Liver (tissue), 10 donors: ENCODE measurements at places on chromosomes 6 and 20. TPM values are rescaled to one million over a fixed set of nuclear protein-coding genes. Genes with fewer than 3 reads are reported as not detected.

GRCh38 chr6:6751619-6752023 is 163.1 kb downstream of the LY86 start:
- H3K4me1 ChIP-seq: peaks cover 32% of the 10 kb centered on the region
- H3K27me3 ChIP-seq: no peaks in the 10 kb centered on the region
- H3K27ac ChIP-seq: peak overlapping the region; percentile 4
- H3K36me3 ChIP-seq: no peaks in the 10 kb centered on the region
- H3K4me3 ChIP-seq: no peak overlapping the region

GRCh38 chr20:17520583-17520982 is 10.6 kb downstream of the BFSP1 start:
- H3K27me3 ChIP-seq: no peaks in the 10 kb centered on the region
- no peak for DNase-seq
- H3K36me3 ChIP-seq: no peaks in the 10 kb centered on the region
- H3K4me1 ChIP-seq: no peaks in the 10 kb centered on the region

GRCh38 chr6:53483423-53484353 is 61.2 kb downstream of the GCLC start:
- no peak for DNase-seq
- H3K27ac ChIP-seq: peak overlapping the region; percentile 7
- no peak overlapping the region for H3K4me3 ChIP-seq
- no peaks in the 10 kb centered on the region for H3K4me1 ChIP-seq

DNA sequence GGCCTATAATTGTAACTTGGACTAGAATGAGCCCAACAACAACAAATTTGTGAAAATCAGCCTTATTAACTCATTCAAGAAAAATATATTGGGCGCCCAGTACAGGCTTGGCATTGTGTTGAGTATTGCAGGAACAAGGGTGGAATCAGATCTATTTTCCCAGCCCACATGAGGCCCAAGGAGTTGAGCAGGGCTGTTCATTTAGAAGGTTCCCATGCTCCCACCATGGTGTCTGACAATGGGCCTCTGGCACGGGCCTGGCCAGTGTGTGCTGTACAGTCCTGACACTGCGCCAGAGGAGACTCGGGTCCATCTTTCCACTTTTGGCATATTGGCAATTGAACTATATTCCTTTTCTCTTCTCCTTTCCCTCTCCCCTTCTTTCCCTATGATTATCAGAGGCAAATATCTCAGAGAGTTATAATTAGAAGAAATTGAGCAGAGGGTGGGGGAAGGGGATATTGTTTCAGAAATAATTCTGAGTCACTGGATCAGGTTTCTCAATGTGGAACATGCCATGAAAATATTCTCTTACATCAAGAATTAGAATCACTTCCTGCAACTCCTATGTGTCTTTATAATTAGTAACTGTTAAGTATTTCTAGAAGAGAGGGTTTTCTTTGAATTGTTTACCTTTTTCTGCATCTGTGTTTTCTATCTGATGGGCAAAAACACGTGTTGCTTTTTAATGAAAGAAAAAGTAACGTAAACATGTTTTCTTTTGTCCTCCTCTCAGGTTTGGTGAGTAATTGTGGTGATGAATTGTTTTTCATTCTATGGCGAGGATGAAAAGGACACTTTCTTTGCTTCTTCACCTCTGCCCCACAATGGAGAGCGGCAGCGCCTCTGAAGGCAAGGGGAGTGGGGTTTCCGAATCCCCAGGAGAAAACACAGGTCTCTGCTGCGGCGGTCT is 209.4 kb downstream of the FOXA2 start:
- no peaks in the 10 kb centered on the region for H3K4me1 ChIP-seq
- H3K27me3 ChIP-seq: no peaks in the 10 kb centered on the region
- no peak for DNase-seq
- no peak overlapping the region for H3K4me3 ChIP-seq

GRCh38 chr20:49597825-49598395 is 30.0 kb upstream of the PTGIS start:
- H3K36me3 ChIP-seq: no peaks in the 10 kb centered on the region
- no peak for DNase-seq
- H3K4me3 ChIP-seq: no peak overlapping the region
- H3K27ac ChIP-seq: no peak overlapping the region
- H3K27me3 ChIP-seq: no peaks in the 10 kb centered on the region

DNA sequence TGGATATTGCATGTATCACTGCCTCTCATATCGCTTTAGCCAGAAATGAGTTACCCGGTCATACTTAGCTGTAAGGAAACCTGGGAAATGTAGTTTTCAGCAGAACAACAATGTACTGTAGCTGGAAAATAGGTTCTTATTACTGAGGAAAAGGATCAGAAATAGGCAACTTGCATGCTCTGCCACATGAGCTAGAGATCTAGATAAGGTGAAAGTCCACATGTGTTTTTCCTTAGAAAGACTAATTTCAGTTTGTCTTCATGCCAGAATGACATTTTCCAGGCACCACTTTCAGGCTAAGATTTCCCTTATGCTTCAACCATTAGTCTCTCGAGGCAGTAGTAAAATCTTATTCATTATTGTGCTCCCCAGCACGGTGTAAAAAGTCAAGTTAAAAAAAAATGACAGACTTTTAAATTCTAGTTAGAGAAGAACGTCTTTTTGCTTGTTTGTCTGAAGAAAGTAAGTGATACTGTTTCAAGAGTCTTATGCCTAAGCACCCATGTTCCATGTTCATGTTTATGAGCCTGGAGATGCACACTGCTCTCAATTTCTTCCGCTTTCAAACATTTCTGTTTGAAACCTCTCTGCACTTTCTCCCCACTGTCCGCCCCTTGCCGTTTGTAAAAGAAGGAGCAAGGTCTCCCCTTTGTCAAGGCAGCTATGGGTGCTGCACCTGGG is 67.6 kb downstream of the ZNF831 start:
- no peak for DNase-seq
- peaks cover 3% of the 10 kb centered on the region for H3K27me3 ChIP-seq
- H3K27ac ChIP-seq: no peak overlapping the region
- H3K4me3 ChIP-seq: no peak overlapping the region

DNA sequence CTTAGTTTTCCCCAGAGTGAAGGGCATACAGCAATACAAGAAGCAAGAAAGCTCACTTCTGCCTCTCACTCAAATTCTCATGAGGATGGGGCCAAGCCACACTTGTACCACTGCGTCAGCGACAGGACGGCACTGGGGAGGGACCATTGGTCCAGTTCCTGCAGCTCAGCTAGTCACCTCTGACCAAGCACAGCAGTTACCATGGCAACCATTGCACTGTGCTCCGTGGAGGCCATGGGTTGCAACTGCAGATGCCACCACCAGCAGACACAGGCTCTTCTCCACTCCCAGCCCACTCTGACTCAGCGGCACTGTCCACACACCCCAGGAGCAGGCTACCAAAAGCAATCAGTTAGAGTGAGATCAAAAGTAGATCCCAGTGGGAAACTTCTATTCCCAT is 441.1 kb upstream of the ARID1B start:
- H3K27me3 ChIP-seq: no peaks in the 10 kb centered on the region
- no peak overlapping the region for H3K4me3 ChIP-seq
- H3K36me3 ChIP-seq: no peaks in the 10 kb centered on the region

DNA sequence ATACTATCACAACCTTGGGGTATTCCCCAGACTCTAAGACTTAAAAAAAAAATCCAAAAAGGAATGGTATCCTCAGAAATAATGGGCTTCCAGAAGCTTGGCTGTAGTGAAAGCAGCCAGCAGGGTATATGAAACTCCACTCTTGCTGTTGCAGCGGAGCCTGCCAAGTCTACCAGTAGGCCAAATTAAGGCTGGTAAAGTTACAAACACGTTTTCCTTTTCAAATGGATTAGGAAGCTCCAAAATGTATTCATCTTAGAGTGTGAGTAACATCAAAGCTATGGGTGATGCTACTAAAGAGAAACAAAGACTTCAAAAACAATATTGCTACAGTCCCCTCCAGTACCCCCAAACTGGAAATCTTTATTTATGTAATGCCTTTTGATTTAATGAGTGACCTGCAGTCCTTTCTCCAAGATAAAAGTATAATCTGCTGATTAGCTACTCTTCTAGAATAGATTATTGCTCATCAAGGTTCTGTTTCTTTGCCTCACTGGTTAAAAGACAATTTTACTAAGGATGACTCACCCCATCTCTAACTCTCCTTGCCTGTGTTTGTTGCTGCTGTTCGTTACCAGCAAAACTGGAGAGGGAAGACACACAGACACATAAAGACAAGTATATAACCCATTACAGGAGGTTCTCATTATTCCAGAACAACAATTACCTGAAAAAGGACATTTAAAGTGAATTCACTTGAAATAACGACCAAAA is 84.9 kb downstream of the BTBD9 start:
- no peak for DNase-seq
- no peaks in the 10 kb centered on the region for H3K27me3 ChIP-seq
- no peak overlapping the region for H3K4me3 ChIP-seq
- H3K36me3 ChIP-seq: no peaks in the 10 kb centered on the region
- H3K4me1 ChIP-seq: no peaks in the 10 kb centered on the region

DNA sequence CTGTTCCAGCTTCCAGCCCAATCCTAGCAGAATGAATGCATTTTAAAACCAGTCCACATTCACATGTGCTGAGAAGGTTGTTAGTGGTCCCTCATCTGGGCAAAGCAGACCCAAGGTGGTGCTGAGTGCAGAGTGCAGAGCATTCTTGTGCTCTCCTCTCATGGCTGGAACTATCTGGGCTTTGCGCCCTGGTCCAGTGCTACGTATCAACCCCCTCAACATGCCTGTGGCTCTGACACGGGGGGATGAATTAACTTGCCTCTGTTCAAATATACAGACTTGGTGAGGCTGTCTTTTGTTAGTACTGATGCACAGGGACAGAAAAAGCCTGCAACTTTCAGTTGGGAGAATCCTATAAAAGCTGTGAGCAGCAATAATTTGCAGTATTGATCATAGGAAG is 42.5 kb downstream of the PANK2 start:
- H3K36me3 ChIP-seq: no peaks in the 10 kb centered on the region
- no peak overlapping the region for H3K4me3 ChIP-seq
- no peaks in the 10 kb centered on the region for H3K27me3 ChIP-seq
- no peak overlapping the region for H3K27ac ChIP-seq

DNA sequence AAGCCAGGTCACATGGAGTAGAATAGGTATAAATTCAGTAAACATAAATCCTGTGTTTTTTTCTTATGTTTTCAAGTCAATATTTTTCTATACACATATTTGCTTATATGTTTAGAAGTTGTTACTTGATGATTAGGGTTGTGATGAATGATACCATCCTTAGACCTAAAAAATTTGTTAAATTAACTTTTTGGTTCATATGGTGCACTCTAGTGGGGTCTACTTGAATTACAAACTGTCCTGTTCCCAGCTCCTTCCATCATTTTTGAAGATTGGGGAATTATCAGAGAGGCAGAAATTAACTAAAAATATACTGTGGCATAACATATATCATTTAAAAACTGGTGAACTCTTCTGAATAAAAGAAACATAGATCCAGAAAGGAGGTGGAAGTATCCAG is 48.3 kb upstream of the RIPPLY2 start:
- no peak for DNase-seq
- no peaks in the 10 kb centered on the region for H3K36me3 ChIP-seq
- H3K4me3 ChIP-seq: no peak overlapping the region
- no peak overlapping the region for H3K27ac ChIP-seq
- H3K27me3 ChIP-seq: no peaks in the 10 kb centered on the region
- no peaks in the 10 kb centered on the region for H3K4me1 ChIP-seq

DNA sequence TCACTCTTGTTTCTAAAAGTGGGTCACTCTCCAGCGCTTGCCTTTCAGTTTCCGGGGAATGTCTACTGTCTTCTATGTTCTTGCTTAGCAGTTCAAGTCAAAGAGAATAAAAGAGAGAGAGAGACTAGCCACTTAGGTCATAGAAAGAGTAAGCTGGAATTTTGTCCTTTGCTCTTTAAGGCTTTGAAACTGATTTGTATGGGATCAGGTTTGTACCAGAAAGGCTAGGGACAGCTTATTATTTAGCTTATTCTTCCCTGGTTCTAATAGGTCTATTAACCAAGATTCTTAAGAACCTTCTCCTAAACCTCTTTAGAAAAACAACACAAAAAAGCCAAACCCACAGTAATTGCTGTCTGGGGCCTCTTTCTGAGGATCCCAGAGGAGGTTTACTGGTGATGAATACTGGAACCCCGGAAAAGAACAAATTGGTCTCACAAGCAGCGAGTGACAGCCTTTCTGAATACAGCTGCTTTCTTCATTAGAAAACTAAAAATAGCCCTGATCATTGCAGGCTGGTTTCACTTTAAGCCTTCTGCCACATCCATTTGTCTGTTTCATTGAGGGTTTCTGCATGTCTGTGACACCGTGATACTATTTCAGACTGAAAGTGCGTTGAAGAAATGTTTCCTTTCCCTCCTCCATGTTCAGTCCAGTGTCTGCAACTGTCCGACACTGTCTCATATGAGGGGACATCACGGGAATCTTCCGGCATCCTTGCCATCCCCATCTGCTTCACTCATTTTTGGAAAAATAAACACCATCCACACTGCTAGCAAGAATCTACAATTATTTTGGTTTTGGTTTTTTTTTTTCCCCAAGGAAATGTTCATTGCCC is 75.1 kb upstream of the ATXN1 start:
- DNase-seq: no peak
- H3K4me1 ChIP-seq: peaks cover 10% of the 10 kb centered on the region
- no peaks in the 10 kb centered on the region for H3K36me3 ChIP-seq
- no peak overlapping the region for H3K4me3 ChIP-seq
- H3K27ac ChIP-seq: no peak overlapping the region

DNA sequence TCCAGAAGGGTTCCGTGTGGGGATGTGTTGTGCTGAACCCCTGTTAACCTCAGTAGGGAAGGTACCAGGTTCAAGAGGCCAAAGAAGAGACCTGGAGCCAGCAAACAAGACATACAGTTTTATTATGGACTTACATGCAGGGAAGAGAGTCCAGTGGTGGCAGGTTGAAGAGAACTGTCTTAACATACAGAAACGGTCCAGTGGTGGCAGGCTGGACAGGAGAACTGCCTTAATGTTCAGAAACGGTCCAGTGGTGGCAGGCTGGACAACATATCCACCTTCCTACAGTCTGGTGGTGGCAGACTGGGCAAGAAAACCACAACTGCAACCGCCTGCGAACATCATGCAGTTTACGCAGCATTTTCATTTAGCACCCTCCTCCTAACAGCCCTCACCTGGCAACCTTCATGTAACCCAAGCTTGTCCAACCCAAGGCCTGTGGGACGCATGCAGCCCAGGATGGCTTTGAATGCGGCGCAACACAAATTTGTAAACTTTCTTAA is 75.9 kb downstream of the PHACTR3 start:
- peaks cover 4% of the 10 kb centered on the region for H3K27me3 ChIP-seq
- no peak overlapping the region for H3K27ac ChIP-seq
- no peak overlapping the region for H3K4me3 ChIP-seq
- no peak for DNase-seq
- H3K36me3 ChIP-seq: no peaks in the 10 kb centered on the region

- no peaks in the 10 kb centered on the region for H3K36me3 ChIP-seq
- H3K27me3 ChIP-seq: no peaks in the 10 kb centered on the region
- H3K4me3 ChIP-seq: peak overlapping the region; percentile 42
- no peaks in the 10 kb centered on the region for H3K4me1 ChIP-seq
Observed at GRCh38 chr20:25726357-25726756, 29.7 kb upstream of the ZNF337 start.

The RIPOR3 gene
- total RNA-seq: 90.3 TPM

The CCDC170 gene
- 0.59 TPM for total RNA-seq

The GJA1 gene
- total RNA-seq: 2.3 TPM

The CST2 gene
- total RNA-seq: not detected

The ZNF831 gene
- 0.75 TPM for total RNA-seq

The SLC13A3 gene
- total RNA-seq: 1.5 TPM

The SEMG1 gene
- not detected for total RNA-seq

The PHACTR1 gene
- 1.5 TPM for total RNA-seq
